ENCODE measurements at places on chromosomes 1 and 21. TPM values are rescaled to one million over a fixed set of nuclear protein-coding genes. Genes with fewer than 3 reads are reported as not detected.

HSPA6 gene
- 2.4 TPM for total RNA-seq

OR2L3 gene
- not detected for total RNA-seq

RIMKLA gene
- total RNA-seq = 0.84 TPM

LCE1D gene
- total RNA-seq = not detected

RNU1-2 gene
- 11.7 TPM for total RNA-seq

CSTB gene
- 98.7 TPM for total RNA-seq

TEX38 gene
- total RNA-seq = not detected

CADM3 gene
- 0.24 TPM for total RNA-seq

LAD1 gene
- total RNA-seq = 0.56 TPM

All from A549 treated with CORT108297 at 1 μM for 4 hours (cell line).